ENCODE measurements at places on chromosomes 11 and 22. TPM values are rescaled to one million over a fixed set of nuclear protein-coding genes. Genes with fewer than 3 reads are reported as not detected.

Gene AIFM3
- 3.4 TPM for total RNA-seq

Gene NTM
- total RNA-seq = not detected

Gene TRPM5
- not detected for total RNA-seq

Gene RFPL2
- total RNA-seq = 0.19 TPM
